Central memory CD8-positive, alpha-beta T cell (primary cell): ENCODE measurements at places on chromosomes 7 and 10.

DNA sequence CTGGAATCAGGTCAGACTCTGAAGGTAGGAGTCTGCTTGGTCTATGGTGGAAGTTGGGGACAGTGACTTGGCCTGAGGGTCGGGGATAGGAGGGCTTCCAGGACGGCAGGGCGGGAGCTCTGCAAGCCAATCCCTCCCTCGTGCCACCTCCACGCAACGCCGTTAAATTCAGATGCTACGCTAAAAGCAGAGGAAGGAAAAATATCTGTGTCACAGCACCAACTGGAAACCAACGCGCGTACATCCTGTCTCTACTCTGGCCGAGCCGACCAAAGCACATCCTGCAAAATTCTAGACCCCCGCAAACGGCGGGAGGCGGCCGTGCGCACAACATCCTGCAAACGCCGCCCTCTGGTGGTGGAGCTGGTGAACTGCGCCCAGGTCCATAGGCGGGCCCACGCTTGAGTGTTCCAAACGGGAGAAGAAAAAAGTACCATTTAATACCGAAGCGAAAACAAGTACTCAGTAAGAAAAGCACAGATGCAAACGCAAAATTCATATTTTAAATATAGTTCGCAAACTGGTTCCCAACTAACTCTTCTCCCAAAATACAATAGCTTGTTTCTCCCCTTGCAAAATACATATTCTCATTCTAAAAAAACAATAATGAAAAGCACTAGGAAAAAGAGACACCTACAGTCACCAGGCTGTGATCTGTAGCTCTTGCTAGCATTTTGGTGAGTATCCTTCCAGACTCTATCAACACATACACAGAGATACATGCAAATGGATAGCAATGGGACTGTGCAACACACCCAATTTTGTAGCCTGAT lies 45.7 kb upstream of the HSPA12A start:
- peak; percentile 59 for DNase-seq

- DNase-seq: no peak
Observed at GRCh38 chr7:36440880-36441279, 51.2 kb downstream of the ANLN start.

- DNase-seq: no peak
Observed at GRCh38 chr7:52689912-52690311, 345.5 kb upstream of the POM121L12 start.

DNA sequence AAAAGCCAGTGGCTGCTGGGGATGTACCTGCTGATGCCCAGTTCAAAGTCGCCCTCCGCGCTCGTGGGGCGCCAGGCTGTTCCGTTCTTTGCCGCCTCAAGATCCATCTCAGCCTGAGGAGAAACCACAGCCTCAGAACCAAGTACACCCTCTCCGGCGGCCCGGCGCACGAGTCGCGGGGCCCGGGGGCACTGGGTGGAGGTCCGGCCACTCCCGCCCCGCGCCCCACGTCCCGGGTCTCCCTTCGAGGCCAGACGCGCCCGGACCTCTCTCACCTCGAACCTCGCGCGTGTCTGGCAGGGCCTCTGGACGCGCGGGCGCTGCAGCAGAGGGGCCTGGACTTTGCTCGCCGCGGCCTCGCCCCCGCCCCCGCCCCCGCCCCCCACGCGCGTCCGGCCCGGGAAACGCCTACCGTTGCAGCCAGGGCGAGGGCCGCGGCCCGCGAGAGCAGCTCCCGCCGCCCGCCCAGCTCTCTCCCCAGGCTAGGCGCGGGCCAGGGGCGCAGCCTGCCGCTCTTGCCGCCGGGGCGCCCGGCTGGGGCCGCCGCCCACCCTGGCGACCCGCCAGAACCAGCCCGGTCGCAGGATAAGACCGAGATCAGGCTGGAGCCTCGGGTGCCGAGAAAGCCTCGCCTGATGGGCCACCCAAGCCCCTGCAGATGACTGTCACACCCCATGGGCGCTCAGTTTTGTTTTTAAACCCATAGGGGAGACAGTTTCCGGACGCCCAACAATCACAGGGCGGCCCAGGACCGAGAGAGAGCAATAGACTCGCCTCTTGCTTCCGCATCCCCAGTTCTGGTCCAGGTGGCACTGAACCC lies at the start of gene ABCB4:
TSS of gene ABCB4 (minus strand) at position 322 of the 820 bp plus-strand sequence. CDS start at position 107, 215 bp downstream.
- DNase-seq: no peak

DNA sequence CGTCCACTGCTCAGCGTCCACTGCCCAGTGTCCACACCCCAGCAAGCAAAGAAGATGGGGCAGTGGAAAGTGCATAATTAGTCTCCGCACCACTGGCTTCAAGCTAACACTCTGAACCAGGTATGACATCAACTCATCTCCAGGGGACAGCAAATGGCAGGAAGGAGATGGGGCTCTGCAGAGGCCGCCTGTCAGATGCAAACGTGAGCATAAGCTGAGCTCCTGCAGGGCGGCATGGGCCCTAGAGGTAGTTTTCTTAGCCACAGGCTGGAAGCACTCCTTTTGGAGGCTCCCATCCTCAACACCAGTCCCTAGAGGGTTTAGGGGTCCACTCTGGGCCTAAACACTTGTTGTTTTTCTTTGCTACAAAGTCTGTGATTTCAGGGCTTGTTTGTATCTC lies 335.8 kb upstream of the MKI67 start:
- no peak for DNase-seq

- no peak for DNase-seq
Observed at GRCh38 chr10:22370320-22370719, 25.0 kb downstream of the SPAG6 start.

DNA sequence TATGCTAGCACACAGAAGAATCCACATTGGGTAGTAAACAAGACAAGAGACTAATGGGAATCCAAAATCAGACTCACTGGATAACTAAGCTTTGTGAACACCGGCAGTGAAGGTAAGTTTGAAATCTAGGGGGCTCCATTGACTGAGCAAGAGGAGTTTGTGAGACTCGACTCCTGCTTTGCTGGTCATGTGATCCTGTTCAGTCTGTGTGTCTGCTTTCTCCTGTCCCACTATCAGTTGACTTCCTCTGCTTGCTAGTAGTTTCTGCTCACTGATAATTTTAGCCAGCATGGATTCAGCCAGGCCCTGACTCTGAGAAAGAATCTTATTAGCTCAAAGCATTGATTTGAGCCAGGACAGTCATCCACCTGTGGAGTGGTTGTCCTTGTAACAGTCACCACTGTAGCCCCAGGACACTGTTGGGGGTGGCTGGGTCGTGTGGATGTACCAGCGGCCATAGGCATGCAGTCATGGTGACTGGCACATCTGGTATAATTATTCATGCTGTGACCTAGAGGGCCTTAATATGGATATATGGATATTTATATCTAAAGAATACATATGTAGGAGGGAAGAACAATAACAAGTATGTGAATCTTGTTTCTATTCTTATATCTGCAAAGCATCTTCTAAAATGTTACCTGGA lies 44.4 kb downstream of the DNAH11 start:
- DNase-seq: no peak

DNA sequence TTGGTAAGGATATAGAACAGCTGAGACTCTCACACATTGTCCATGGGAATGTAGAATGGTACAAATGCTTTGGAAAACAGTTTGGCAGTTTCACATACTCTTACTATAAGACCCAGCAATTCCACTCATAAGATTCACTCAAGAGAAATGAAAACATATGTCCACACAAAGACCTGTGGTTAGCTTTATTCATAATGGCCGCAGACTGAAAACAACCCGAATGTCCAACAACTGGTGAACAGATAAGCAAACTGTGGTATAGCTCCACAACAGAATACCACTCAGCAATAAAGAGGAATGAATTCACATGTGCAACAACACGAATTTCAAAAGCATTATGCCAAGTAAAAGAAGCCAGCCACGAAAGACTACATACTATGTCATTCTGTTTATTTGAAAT lies 33.5 kb upstream of the CUL1 start:
- DNase-seq: no peak

GRCh38 chr7:112571852-112572607 lies 91.2 kb downstream of the LSMEM1 start:
- no peak for DNase-seq

DNA sequence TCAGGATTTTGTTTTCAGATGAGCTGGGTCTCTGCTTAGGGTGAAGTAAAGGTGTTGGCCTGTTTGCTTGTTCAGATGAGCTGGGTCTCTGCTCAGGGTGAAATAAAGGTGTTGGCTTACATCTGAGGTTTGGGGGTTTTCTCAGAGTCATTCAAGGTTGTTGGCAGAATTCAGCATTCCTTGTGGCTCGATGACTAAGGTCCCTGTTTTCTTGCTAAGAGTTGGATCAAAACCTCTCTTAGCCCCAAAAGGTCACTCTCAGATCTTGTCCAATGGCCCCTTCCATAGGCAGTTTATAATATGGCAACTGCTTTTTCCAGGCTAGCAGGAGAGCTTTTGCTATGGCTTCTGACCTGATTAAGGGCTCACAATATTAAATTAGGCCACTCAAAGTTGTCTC lies 106.6 kb downstream of the ADAM22 start:
- DNase-seq: no peak

GRCh38 chr10:103789771-103790201 lies 65.6 kb downstream of the SH3PXD2A start:
- no peak for DNase-seq

- no peak for DNase-seq
Observed at GRCh38 chr10:92914478-92915325, 66.4 kb downstream of the EXOC6 start.

DNA sequence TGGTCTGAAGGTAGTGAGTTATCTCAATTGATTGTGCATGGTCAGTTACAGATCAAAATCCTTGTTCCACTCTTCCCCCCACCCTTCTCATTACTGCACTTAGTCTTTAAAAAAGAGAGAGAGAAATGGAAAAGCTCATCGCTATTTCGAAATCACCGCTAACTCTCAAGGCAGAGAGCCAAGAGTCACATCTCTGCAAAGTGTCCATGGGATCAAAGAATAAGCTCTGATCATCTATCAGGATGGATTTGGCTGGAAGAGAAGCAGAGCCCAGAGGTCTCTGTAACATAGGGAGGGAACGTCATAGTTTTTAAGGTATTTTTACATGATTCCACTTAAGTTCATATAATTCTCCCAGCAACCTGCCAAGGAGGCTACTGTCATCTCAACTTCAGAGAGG lies 30.0 kb upstream of the MYH16 start:
- no peak for DNase-seq

GRCh38 chr10:70302292-70302691 lies 18.5 kb upstream of the NPFFR1 start:
- no peak for DNase-seq

DNA sequence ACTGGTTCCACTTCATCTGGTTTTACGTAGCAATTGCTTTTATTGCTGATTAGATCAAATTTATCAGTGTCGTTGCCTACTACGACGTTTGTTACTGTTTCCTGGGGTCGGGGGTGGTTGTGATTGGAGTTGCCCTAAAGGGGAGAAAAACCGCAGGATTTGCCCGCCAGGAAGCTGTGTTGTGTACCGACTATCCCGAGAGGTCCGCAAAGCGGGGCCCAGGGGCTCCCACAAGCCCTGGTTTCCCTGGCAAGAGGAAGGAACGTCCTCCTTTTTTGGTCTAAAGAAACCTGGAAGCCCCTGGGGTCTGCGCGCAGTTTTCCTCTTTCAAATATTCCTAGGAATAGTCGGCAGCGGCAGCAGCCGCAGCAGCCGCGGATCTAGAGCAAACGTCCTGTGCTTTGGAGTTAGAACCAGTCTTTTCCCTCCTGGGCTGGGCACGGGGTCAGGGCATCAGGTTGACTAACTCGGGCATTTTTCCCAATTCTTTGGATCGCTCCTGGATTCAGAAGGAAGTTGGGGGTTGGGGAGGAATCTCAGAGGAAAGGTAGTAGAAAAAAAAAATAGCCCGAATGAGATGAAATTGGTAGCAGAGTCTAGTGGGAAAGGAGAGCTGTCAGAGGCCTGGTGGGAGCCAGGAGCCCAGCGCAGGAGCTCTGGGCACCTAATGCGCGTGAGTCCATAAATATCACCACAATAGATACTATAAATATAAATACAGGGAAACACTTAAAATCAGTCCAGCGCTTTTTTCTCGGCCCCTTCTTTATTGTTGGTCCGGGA lies 4.6 kb downstream of the VAX1 start:
- no peak for DNase-seq

GRCh38 chr10:7388602-7389001 lies 22.2 kb downstream of the SFMBT2 start:
- no peak for DNase-seq

DNA sequence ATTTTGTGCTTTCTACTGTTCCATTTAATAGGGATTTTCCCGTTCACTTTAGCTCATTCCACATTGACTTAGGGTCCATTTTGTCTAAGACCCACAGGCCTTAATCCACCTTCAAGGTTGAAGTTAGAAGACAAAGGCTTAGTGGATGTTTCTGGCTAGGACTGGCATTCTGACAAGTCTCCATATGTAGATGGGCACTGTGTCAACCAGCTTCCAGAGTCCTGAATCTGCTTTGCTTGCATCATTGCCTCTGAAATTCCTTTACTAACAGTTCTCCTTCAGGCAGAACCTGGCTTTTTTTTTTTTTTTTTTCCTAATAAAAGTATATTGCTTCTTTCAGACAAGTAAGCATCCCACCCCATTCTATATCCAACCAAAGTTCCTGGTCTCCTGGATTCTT lies 69.6 kb upstream of the PDCD4 start:
- no peak for DNase-seq

- DNase-seq: no peak
Observed at GRCh38 chr7:151755131-151755801, 121.6 kb downstream of the PRKAG2 start.

GRCh38 chr10:35226507-35226906 lies 99.9 kb downstream of the CREM start:
- DNase-seq: no peak

GRCh38 chr10:49827297-49827696 lies 65.2 kb upstream of the OGDHL start:
- no peak for DNase-seq

DNA sequence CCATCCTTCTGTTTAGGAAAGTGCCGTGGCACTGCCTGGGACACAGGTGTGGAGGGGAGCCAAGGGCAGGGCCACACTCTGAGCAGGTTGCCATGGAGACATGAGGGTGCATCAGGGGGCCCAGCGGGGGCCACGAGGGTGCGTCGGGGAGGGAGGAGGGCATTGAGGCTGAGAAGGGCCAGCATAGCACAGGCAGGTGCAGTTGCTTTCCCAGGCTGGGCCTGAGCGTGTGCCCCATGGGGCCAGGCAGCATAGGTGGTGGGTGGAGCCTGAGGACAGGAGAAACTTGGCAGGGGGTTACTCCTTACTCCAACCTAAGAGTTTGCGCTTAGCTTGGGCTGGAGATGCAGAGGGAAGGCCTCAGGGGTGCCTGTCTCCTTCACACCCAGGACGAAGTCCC lies 15.2 kb downstream of the YKT6 start:
- no peak for DNase-seq

DNA sequence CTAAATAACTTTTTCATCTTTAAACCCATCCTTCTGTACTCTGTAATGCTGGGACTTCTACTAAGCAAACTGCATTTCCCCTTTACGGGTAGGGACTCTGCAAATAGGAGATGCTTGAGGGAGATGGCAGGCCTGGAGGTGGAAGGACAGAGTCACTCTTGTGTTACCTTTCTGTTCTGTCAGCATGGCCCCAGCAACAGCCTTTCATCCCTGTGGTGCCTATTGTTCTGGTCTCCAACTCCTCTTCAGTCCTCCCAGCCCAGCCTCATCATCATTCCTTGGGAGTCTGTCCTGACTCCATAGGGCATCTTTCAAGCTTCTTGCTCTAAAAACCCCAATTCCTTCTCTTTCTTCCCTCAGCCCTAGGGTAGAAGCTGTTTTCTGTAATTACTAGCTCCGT lies 230.0 kb downstream of the SNX13 start:
- DNase-seq: no peak
